ENCODE measurements at places on chromosomes 6 and 20.

DNA sequence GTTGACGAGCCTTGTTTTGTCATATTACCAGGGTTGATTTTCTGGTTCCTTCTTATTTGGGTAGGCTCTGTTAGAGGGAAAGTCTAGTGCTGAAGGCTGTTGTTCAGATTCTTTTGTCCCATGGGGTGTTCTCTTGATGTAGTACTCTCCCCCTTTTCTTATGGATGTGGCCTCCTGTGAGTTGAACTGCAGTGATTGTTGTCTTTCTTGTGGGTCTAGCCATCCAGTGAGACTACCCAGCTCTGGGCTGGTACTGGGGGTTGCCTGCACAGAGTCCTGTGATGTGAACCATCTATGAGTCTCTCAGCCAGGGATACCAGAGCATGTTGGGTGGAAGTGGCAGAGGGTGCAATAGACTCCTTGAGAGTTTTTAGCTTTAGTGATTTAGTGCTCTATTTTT lies 680.6 kb downstream of the RFPL4B start:
- no peak for DNase-seq

DNA sequence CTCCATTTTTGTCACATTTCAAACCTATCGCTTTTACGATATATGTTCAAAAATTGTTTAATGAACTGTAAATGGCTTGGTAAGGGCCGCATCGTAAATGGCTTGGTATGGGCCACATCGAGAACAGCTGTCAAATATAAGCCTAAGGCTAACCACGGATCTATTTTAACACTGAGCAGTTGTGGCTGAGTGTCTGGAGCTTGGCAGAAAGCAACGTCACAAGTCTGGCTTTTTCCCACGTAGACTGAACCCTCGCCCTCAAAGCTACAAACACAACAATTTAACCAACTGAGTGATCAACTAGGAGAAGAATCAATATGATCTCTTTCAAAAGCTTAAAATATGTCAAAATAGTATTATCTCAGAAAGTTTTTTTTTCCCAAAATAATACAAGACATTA lies 71.4 kb upstream of the PRSS16 start:
- DNase-seq = no peak

DNA sequence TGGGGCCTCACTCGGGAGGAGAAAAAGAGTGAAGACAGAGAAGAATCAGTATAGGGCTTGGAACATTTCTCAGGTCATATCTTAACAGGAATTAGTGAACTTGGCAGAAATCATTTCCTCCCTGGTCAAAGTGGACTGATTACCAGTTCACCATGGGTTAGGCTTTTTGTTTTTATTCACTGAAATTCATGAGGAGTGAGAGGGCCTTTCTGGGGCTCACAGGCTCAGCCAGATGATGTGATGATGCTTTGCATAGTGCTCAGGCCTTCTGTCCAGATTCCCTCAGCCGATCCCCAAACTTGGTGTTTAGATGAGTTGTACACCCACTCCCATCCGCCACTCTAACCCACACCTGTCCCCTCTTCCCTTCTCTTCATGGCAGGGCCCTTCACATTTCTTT lies 32.5 kb downstream of the SRSF3 start:
- no peak for DNase-seq

GRCh38 chr20:14986656-14987055 lies 649.2 kb upstream of the FLRT3 start:
- DNase-seq = no peak

GRCh38 chr6:19562468-19562867 lies 274.7 kb upstream of the ID4 start:
- DNase-seq = no peak

DNA sequence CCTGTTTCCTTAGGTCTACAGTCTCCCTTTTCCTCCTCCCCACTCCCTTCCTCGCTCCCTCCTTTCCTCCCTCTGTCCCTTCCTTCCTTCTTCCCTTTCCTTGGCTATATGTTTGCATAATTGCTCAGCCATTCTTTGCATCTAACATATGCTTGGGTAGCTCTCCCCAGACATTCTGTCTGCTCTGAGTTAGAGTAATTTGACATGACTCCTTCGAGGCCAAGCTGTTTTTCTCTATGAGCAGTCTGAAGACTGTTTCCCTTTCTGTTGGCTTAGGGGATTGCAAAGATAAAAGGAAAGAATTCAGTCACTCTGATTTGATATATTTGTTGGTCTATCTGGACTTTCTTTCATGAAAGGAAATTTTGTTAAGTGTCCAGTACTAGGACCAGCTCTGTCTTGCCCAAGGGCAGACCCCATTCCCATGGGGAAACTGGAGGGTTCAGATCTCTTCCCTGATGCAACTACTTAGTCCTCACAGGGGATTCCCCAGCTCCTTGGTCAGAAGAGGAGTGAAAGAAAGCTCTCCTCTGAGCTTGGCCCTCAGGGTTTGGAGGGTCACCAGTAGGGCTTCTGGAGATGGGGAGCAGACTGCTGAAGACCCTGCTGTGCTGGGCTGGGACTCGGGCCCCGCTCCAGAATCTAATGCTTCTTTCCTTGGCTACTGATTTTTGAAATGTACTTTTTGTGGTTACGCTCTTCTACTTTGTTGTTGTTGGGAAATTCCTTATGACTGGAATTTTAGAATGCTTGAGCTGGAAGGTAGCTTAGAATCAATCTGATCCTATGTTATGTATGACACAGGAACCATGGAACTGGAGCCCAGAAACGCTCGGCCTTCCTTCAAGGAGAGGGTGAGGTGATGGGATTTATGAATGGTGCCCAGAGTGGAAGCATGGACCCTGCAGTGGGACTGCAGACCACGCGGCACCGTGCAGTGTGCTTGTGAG lies 63.7 kb upstream of the SLC22A23 start:
- DNase-seq = no peak

DNA sequence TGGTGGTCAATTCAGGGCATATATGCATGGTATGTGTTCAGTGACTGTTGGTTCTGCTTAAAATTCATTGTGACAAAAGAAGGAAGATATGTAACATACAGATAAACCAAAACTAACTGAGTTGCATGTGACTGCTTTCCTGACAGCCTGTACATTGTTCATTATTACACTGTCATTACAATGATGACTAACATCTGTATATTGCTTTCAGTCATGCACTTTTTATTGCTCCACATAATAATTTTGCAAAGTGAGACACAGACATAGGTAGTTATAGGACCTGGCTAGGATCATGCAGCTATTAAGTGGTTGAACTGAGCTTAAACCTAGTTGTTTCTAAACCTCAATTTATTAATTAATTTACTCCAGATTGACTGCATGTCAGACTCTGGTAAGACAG lies 703.2 kb downstream of the HDGFL1 start:
- no peak for DNase-seq

GRCh38 chr6:165300422-165300936 lies 8.9 kb downstream of the C6orf118 start:
- DNase-seq = no peak

- no peak for DNase-seq
These were observed 295.5 kb upstream of the ZNF337 start for GRCh38 chr20:25992146-25992545.

DNA sequence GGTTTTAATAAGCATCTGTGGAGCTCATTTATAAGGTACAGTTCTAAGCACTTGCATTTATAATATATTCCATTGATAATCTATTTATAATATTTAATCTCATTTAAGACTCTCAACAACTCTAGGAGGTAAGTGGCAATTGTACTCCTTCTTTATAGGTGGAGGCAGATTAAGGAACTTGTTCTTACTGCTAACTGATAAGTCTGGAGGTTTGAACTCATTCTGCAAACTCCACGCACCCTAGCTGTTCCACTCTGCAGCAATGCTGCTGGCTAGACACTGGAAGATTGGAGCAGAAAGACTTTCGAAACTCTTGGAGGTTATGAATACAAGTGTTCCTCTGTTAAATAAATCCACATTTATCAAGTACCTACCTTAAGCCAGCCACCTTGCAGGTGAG lies 793 bp upstream of the HDAC2 start:
- peak; percentile 37 for DNase-seq

DNA sequence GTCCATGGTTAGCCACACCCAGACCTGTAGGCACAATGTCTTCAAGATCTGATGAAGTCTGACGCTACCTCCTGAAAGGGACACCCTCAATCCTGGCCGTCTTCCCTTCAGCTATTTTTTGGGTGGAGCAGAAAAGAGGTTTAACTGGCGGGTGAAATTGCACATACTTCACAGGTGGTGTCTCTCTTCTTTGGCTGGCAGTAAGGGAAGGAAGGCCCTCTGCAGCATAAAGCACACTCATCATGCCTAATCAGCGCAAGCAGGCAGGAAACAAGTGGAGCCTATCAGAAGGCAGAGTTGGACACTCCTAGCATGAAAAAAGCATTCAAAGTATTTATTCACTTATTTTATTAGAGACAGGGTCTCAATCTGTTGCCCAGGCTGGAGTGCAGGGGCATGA lies 32.9 kb downstream of the PNLDC1 start:
- no peak for DNase-seq

- no peak for DNase-seq
These were observed 22.5 kb upstream of the QKI start for GRCh38 chr6:163391985-163392384.

DNA sequence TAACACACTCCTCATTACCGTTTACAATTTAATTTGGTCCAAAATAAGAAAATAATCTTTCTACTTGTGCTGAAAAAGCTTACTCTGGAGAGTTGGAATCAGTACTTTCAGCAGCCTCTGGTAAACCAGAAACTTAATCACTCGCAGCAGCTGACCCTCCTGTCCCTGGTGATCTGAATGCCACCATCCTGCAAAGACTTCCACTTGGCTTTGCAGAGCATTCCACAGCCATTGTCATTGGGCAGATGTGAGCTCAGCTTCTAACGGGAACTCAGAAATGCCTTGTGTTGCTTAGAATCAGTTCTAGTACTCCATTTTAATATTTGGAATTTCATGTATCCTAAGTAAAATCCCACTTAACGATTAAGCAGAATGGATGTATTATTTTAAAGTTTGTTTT lies 59.7 kb downstream of the PHACTR1 start:
- no peak for DNase-seq

DNA sequence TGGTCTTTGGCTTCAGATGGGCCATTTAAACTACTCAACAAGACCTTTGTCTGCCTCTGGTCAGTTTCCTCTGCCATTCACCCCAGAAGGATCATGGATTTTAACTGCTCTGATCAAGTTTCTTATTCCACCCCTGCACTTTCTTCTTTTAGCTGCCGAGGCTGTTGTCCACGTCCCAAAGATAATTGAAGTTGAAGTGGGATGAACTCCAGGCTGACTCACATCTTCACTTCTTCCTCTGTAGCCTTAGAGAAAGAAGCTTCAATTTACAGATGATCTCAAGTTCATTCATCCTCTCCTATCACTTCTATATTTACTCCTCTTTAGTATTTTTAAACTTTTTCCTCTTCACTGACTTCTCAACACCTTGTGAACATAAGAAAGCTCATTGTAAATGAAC lies 651.6 kb downstream of the UTRN start:
- no peak for DNase-seq

DNA sequence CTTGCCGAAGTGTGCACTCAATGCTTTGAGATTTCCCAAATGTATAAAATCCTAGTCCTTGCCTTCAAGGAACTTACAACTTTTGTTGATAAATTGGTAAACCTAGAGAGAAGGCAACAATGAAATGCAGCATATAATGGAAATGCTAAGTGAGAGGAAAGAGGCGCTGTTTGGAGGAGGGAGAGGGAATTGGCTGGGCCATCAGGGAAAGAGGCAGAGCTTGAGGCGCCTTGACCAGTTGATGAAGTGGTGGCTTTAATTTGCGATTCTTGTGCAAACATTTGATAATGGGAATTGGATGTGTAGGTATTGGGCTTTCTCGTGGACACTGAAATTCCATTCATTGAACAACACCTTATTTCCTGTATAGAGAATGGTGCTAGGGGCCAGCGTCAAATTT lies 1.9 kb upstream of the CDYL start:
- no peak for DNase-seq

- peak; percentile 73 for DNase-seq
These were observed 90.5 kb downstream of the SYNJ2 start for GRCh38 chr6:158072083-158072721.

DNA sequence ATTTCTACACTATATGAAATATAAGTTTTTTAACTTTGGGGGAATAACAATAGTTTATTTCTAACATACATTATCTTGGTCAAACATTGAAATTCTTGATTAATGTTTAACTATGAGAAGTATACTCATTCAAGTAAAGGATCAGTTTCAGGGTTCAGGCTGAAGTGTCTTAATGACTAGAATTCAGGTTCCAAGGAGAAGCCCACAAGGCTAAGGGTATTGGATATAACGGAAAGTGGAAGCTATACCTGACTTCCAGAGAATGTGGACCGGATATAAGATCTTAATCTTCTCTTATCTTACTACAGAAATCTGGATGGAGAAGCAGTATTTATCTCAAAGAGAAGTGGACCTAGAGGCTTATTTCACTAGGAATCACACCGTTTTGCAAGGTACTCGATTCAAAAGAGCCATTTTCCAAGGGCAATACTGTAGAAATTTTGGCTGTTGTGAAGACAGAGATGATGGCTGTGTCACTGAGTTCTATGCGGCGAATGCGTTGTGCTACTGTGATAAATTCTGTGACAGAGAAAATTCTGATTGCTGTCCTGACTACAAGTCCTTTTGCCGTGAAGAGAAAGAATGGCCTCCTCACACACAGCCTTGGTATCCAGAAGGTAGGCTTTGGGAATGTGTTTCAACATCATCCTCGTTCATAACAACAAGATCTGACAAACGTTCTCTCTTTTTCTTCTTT lies at the start of gene TINAG:
TINAG (plus strand) TSS at position 153 of the 697 bp plus-strand sequence; CDS start at position 263, 110 bp downstream.
- DNase-seq = no peak

DNA sequence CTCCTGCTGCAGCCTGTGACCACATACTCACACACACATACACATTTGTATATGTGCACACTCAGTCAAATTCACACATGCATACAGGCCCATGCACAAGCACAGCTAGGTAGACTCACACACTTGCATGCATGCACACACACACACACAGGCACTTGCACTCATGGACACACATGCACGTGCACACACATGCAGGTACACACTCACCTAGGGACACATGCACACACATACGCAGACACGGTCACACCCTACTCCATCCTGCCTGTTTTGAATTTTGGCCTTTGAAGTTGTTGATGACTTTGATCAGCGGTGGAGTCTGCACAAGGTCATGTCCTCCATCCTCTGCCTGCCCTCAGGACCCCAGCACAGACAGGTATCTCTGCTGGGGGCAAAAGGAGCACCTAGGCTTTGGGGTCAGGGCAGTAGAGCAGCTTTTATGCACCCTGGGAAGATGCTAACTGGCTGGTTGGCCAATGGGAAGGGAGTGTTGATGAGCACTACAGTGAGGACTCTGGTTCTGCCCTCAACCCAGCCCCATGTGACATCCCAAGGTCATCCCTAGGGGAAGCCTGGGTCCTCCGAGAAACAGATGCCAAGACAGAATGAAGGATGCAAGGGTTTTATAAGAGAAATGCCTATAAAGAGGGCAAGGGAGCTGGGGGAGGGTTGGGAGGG lies 218.3 kb downstream of the SLC24A3 start:
- DNase-seq = no peak

- no peak for DNase-seq
These were observed 36.6 kb downstream of the IL20RA start for GRCh38 chr6:137008204-137008603.

- peak; percentile 18 for DNase-seq
These were observed 570.0 kb downstream of the TBC1D32 start for GRCh38 chr6:120764312-120764711.

DNA sequence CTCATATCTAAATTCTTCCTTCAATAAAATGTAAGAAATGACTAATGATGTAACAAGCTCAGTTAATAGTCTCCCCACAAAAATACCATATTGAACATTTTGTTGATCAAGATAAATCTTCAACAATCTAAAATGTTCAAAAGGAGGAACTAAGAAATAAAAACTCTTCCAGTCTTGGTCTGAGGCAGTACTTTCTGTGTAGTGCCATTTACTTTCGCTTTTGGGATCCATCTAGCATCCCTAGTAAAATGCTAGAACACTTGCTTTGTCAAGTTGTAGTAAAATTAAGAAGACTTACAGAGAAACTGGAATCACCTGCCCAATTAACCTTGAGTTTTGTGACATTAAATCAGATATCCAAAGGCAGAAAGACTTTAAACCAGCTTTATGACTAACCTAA lies 246.4 kb downstream of the KHDRBS2 start:
- DNase-seq = no peak
